ENCODE measurements at places on chromosomes 7 and 10.

- no peak for DNase-seq
Measured at GRCh38 chr7:11469028-11469745, 362.8 kb downstream of the THSD7A start.

- DNase-seq = no peak
Measured at GRCh38 chr10:75736151-75736640, 304.8 kb downstream of the LRMDA start.

DNA sequence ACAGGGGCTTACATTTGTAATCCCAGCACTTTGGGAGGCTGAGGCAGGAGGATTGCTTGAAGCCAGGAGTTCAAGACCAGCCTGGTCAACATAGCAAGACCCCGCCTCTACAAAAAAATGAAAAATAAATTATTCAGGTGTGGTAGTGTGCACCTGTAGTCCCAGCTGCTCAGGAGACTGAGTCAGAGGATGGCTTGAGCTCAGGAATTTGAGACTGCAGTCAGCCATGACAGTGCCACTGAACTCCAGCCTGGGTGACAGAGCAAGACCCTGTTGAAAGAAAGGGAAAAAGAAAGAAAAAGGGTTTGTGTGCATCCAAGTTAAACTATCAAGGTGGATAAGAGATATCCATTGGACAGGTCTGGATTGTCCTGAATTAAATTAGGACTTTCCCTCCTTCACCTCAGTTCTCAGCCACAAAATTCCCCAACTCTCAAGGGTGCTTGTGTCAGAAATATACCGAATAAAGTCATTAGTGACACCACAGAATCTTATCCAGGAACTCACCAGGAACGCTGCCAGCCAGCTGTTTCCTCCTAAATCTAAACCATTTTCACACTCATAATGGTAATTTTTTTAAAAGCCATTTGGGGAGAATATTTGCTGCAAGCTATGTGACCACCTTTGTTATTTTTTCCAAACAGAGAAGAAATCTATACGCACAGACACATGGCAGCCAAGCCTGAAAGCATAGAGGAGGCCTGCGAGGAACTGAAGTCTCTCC is 12.0 kb downstream of the AFAP1L2 start:
- DNase-seq = no peak

DNA sequence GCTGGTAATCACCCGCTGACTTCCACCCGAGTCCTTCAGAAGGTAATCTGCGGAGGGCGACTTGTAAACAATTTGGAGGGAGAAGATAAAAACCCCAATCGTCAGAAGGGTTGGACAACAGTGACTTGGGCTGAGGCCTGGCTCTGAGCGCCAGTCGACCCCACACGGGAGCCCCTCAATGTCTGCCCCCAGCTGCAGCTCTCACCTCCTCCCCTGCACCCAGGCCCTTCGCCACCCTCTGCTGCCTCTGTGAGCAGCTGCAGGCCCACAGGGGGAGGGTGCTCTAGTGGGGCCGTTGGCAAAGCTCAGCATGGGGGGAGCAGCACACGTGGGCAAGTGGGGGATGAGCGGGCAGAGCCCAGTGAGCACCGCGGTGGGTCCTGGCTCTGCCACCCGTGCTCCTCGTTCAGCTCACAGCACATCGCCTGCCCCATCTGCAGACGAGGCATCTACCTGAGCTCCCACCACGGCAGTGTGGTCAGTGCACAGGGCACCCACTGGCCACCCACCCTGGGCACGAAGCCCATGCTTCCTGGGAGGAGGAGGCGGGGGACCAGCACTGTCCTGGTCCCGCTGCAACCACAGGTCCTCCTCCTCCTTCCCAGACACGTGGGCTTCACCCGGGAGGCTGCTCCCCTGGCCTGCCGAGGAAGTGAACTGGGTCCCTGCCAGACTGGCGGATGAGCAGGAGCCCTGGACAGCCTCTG is 280.5 kb downstream of the ELFN1 start:
- DNase-seq = no peak

DNA sequence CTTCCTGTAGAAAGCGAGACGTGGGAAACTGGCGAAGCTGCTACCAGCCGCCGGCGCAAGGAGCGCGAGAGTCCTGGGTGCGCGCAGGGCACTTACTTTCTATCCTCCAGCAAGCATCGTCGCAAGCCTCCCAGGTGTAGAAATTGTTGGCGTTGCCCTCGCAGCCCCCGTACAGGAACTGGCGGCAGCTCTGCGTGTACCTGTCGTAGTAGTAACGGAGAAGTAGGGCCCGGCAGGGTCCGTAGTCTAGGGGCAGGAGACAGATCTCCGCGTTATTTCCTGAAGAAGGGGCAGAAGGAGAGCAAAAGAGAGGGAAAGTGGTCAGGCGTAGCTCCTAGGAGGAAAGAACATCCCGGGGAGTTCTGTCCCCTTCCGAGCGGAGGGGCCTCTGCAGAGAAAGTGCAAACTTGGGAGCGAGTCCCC is 501 bp downstream of the TFPI2 start:
- no peak for DNase-seq

DNA sequence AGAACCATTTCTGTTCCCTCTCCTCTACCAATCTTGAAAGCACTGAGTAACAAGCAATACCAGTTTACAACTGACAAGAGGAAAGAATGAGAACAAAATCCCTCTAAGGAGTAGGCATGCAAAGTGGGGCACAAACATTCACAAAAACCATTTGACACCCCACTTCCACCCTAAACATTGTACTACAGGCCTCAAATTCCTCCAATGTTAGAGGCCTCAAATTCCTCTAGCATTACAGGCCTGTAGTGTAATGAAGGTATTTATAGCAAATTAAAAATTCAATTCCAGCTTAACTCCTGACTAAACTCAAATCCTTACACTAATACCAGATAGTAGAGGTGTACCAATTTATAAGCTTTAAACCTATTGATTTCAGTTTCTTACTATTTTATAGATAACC is 85.4 kb downstream of the SIRT1 start:
- no peak for DNase-seq

GRCh38 chr10:90919683-90920574 is 958 bp downstream of the ANKRD1 start:
- no peak for DNase-seq

DNA sequence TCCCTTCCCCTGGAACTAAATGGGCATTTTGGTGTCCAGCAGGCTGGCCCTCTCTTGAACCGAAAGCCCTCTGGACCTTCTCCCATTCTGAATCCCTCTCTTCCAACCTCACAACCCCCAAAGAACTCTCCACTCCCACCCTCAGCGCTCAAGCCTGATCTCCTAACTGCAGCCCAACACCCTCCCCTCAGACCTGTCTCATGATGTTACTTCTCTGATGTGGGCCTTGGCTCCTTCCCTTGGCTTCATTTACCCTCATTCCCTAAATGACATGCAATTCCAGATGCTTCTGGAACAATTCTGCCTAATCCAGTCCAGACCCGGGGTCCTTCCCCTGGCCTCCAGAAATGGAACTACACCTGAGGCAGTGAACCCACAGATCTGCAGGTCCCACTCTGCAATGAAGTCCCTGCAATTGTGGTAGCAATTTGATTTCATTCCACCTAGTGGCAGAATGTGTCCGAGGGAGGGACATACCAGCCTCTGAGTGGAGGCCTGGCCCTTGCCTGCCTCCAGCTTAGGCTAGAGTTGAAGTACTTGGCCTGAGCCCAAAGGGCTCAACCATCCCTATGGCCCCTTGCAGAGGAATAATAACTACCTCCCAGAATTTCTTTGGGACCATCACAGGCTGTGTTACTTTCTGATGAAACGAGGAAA is 4.1 kb upstream of the CEP41 start:
- no peak for DNase-seq

GRCh38 chr10:16626697-16627096 is 105.0 kb upstream of the C1QL3 start:
- DNase-seq = no peak

DNA sequence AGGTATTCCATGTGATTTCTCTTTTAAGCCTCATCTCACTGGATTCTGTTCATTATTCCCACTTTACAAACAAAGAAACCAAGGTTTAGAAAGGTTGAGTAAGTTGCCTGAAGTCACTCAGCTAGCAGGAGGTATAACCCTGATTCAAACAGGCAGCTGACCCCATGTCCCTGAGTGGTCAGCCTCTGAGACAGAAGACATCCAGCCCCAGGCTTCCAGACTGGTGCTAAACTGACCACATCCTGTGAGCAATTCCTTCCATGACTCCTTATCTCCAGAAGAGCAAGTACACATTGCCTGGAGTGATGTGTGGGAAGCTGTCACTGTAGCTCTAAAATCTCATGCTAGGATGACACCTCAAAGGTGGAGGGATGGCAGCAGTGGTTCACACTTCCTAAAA is 3.7 kb downstream of the PLPP4 start:
- DNase-seq = no peak

DNA sequence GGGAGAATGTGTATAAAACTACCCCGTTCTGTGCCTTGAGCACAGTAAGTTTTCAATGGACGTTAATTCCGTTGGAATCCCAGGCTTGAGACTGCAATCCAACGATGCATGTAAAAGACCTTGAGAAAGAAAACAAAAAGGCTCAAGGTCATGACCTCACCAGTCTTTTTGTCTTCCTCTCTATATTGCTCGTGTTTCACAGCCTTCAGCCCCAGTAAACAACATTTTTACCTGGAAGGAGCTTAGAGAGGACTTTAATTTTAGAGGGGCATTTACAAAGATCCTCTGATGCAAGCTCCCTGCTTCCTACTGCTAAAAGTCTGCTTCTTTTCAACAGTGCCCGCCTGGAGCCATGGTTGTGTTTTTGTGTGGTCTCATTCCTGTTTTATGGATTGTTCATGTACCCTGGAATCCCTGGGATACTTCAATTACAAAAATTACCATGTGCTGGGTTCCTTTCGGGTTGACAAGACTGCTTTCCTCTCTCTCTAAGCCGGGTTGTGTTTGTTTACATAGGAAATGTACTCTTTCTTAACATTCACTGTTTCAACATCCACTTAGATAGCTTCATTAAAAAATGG is 320.1 kb upstream of the NFE2L3 start:
- no peak for DNase-seq

DNA sequence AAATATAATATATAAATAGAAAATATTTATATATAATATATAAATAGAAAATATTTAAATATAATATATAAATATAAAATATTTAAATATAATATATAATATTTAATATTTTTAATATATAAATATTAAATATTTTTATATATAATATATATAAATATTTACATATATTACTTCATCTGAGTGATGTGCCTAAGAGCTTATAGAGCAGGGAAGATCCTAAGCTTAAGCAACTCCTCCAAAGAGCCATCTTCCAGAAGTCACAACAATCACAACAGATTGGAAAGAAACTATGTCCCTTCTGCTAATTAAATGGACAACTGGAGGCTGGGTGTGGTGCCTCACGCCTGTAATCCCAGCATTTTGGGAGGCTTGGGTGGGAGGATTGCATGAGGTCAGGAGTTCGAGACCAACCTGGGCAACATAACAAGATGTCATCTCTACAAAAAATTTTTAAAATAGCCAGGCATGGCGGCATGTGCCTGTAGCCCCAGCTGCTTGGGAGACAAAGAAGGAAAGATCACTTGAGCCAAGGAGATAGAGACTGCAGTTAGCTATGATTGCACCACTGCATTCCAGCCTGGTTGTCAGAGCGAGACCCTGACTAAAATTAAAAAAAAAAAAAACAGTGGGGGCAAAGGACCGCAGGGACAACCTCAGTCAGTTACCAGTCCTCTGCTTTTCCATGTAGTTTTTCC is 198.7 kb downstream of the SKIDA1 start:
- DNase-seq = no peak

- DNase-seq = no peak
Measured at GRCh38 chr7:22858640-22859561, 36.3 kb upstream of the TOMM7 start.

DNA sequence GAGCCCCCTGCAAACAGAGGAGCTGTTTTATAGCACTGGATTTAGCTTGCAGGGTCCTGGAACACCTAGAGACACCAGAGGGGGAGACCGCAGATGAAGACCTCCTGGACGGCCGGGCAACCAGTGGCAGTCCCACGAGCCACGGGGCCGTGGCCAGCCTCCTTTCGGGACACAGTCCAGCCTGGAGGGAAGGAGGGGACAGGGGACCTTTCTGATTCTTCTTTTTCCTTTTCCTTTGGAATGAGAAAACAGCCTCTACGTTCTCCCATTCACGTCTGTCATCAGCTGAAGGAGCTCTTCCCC is 35.4 kb upstream of the FAM20C start:
- no peak for DNase-seq

DNA sequence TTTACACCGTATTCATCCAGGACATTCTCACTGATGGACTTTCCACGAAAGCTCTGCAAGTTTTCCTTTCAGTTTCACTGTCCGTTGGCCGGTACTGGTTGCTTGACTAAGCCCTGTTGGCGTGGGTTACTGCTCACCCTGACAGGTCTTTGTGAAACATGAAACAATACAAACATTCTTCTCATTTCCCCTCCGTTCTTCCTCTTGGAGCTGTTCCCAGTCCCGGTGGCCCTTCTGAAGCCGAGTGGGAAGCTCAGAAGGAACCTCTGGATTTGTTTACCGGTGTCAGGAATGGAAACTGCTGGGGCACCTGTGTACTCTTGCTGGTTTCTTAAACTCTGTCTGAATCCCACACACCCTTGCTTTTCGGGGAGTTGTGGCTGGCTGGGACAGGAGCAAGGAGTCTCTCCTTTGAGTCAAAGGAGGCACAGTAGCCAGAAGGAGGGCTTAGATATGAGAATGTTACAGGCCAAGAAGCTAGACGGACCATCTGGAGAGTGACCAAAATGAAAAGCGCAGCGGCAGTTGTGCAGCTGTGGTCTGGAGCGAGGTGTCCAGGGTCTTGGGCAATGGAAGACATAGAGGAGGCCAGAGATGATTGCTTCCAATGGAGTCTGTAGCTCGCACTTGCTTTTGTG is 45.7 kb downstream of the LYZL2 start:
- no peak for DNase-seq

DNA sequence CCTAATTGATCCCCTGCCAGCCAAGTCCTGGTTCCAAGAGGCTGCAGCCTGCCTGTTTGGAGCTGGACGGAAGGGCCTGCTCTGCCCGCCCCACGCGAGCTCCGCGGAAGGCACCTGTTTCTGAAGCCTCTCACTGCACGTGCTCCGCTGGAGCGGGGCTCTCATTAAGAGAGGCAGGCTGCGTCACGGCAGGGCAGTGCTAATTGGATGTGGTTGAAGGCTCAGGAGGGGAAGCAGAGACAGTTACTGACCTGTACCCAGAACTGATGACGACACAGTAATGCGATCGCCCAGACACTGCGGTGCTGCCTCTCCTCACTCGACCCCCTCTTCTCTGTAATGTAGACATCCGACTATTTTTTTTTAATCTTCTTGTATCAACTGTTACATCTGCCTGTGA is 411.1 kb upstream of the MGMT start:
- DNase-seq = no peak

DNA sequence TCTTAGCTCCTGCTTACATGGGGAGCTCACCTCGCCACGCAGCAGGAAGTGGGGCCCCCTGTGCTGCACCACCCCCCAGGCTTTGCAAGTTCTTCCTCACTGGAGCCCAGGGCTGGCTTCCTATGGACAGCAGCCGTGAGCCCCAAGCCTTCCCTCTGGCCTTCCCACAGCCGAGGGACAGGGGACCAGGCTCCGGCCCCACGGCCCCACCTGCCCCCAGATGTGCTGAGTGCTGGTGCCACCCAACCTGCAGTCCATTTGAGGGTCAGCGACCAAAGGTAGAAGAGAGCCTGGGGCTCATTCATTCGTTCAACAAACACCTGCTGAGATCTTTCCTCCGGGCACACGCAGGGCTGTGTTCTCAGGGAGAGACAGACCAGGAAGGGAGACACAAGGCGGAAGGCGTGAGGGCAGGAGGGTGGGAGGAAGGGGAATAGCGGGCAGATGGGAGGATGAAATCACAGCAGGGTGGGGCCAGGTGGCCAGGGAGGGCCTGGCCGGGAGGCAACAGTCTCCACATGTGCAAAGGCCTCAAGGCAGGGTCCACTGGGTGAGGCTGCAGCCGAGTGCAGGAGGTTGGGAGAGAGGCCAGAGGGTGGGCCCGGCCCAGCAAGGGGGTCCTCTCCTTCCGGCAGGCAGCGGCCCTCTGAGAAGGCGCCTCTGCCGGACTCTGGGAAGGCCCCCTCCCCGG is 100.1 kb downstream of the FOXL3 start:
- DNase-seq = no peak
